ENCODE measurements at places on chromosomes 12 and 14. TPM values are rescaled to one million over a fixed set of nuclear protein-coding genes. Genes with fewer than 3 reads are reported as not detected.

Gene GLI1
- 0.89 TPM for polyA plus RNA-seq

Gene FBRSL1
- 0.63 TPM for polyA plus RNA-seq

Gene KRT78
- not detected for polyA plus RNA-seq

Gene TXNRD1
- polyA plus RNA-seq = 255 TPM

DNA sequence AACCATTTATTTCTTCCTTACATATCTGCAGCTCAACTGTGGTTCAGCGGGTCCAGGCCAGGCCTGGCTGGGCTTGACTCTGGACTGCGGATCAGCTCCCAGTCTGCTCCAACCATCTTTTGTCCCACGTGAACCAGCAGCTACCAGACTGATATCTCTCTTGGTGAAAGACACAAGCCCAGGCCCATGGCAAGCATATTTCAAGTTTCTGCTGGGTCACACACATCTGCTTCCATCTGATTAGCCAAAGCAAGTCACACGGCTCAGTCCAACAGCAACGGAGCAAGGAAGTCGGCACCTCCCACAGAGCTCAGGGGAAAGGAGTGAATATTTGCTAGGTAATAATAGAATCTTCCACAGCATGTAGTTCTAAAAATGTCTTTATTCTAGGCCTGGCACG, 24.7 kb upstream of the MARK3 start:
- no peak for DNase-seq
